Vagina (tissue), 2 donors: ENCODE measurements at places on chromosomes 16 and 17.

DNA sequence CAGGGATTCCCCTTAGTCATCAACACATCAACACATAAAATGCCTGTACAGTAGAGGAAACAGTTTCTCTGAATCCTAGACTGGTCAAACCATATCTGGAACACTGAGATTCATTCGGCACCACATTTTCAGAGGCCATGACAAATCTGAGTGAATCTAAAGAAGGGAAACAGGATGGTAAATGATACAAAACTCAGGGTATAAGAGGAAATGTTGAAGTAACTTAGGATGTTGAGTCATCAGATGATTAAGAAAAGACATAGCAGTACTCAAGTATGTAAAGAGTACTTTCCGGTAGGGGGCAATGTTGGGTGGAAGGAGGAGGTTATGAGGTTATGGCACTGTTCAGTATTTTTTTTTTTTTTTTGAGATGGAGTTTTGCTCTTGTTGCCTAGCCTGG, 358.5 kb upstream of the PMFBP1 start:
- DNase-seq = no peak

DNA sequence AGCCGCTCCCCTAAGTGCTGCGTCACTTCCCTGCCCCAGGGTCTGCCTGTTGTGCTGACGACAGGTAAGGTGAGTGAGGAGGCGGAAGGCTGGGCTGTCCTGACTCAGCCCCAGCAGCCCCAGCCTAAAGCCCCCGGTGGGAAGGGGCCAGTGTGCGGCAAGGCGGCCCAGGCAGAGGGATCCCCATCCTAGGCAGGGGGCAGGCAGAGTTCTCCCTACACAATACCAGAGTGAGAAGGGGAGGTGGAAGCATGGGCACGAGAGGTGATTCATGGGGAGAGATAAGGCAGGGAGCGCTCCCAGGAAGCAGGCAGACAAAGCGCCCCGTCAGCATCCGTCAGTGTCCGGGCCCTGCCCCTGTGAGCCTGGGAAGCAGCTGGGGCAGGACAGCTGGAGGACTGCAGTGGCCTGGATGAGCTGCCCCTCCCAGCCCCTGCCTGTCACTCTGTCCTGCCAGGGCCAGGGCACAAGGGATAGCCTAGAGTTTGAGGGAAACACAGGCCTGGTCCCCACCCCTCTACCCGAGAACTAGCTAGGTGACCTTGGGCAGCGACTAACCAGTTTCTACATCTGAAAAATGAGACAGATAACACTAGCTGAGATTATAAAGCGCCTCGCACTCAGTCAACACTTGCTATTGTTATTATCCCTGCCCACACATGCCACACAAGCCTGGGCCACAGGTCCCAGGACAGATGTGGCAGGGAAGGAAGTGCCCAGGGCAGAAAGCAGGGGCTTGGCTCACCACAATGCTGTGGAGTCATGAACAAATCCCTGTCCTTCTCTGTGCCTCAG, 3.8 kb downstream of the FAM83G start:
- DNase-seq = no peak

DNA sequence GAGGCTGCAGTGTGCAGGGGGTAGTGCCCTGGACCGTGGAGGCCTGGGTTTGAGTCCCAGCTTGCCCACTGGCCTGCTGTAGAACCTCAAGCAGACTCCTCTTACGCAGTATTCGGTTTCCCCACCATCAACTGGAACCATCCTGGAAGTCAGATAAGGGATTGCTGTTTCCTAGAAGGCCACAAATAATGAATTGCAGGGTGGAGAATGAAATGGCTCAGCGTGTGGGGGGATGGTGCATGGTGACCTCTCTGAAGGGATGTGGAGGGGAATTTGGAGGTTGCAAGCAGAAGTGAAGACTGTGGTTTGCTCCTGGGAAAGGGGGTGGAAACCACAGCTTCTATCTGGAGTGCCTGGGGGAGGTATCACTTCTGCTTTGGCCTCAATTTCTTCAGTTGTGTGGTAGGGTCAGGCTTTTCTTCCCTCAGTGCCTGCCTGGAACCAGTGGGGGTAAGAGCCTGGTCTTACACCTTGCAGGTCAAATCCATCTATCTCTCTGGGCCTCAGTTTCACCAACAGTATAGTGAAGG, 1.7 kb downstream of the ADGRG5 start:
- peak; percentile 58 for DNase-seq

GRCh38 chr17:8503368-8503767, 67.7 kb downstream of the NDEL1 start:
- DNase-seq = no peak

DNA sequence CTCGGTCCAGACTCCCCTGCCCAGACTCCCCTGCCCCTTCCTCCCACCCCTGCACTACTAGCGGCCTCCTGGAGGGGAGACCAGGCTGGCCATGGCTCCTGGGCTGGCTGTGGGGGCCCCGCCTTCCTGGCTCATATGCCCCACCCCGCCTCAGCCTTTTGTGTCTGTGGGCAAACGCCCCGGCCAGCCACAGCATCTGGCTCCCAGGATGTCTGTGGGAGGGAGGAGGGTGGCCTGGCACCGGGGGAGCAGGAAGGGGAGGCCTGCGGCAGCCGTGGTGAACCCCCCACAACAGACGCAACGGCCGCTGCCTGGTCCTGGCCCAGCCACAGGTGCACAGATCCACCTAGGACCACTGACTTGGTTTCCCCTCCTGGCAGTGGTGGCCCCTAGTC, 32.9 kb downstream of the BAHCC1 start:
- DNase-seq = no peak

- DNase-seq = no peak
Measured at GRCh38 chr16:969508-970385, 1.0 kb downstream of the LMF1 start.

DNA sequence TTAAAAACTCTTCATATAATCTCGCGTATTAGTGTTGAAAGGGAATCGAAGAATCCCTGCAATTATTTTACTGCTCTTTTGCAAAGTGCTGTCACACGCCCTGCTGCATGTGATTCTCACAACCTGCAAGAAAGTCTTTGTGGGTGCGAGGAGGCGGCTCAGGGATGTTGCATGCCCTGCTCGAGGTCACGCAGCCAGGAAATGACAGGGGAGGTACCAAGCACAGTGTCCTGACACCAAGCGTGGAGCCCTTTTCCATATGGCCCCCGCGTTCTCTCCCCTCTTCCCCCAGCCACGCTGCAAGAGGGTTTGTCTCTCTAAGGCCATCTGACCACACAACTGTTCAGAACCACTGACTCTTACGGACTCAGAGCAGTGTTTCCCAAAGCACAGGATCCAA, 37.6 kb downstream of the OR3A1 start:
- no peak for DNase-seq

GRCh38 chr17:10013365-10014112, 108.5 kb upstream of the RCVRN start:
- no peak for DNase-seq

GRCh38 chr16:11180489-11180888, 75.5 kb downstream of the SOCS1 start:
- no peak for DNase-seq

DNA sequence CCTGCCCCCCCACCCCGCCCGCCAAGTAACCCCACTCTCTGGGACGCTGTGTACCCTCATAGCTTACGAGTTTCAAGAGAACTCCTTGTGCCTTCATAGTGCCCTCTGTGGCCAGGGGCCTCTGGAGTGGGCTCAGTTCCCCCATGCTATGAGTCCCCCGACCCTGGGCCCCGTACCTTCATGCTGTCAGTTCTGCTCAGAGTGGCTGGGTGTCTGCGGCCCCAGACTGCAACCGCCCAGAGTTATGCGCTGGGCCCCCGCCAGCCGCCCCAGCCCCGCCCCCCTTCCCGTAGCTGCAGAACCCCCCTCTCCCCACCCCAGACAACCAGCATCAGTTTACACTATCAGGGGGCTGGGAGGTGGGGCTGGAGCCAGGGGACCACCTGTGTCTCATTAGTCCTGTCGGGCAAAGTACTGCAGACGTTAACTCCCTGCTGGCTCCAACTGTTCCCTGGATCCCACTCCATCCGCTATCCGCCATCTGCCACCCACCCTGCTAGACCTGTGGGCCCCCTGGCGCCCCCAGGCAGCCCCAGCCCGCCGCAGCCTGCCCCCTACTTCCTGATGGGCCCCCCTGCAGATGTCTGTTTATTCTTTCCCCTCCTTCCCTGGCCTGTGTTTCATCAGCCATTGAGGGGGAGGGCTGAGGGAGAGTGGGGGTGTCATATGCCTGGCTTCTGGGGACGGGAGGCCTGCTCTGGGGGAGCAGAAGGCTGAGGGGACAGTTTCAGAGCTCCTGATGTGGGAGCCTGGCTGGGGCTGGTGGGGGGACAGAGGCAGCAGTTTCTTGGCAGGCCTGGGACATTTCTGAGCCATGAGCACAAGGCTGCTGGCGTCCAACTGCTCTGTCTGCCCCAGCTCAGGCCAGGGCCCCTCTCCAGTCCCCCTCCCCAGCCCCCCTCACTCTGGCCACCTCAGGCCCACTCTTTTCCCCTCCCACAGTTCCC, at the start of gene MFAP4:
Gene MFAP4 (minus strand): TSS at position 217 of the 947 bp plus-strand sequence. CDS start 35 bp downstream, at position 182.
- DNase-seq = no peak

DNA sequence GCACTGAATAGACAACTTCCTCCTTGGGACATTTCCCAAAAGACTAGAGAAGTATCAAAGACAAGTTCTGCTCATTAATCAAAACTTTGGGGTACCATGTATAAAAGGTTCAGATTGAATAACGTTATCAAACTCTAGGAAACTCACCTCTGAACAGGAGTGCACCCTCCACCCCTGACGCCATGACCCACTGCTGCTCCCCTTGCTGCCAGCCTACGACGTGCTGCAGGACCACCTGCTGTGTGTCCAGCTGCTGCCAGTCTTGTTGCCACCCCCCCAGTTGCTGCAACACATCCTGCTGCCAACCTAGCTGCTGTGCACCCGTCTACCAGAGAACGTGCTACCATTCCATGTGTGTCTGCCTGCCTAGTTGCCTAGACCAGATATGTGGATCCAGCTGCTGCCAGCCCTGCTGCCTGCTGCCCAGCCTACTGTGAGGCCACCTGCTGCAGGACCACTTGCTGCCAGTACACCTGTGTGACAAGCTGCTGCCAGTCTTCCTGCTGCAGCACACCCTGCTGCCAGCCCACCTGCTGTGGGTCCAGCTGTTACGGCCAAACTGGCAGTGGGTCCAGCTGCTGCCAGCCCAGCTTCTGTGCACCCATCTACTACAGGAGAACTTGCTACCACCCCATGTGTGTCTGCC, 13.8 kb upstream of the KRTAP9-2 start:
- DNase-seq = no peak

GRCh38 chr17:31398381-31399311, 7.2 kb downstream of the RAB11FIP4 start:
- DNase-seq = peak; percentile 71

GRCh38 chr17:14080847-14081251, 11.5 kb downstream of the COX10 start:
- DNase-seq = no peak

DNA sequence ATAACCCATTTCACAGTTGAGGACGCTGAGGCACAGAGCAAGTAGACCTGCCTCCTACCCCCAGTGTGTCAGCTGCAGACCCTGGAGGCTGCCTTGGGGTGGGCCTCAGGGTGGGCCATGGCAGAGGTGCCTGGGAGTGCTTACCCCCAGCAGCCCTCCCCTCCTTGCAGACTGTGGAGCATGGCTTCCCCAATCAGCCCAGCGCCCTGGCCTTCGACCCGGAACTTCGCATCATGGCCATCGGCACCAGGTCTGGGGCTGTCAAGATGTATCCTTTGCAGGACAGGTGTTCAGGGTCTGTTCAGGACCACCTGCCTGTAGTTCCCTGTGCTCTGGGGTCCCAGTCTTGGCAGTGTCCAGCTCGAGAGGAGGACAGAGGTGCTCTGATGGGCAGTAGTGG, 4.3 kb downstream of the LLGL1 start:
- no peak for DNase-seq

DNA sequence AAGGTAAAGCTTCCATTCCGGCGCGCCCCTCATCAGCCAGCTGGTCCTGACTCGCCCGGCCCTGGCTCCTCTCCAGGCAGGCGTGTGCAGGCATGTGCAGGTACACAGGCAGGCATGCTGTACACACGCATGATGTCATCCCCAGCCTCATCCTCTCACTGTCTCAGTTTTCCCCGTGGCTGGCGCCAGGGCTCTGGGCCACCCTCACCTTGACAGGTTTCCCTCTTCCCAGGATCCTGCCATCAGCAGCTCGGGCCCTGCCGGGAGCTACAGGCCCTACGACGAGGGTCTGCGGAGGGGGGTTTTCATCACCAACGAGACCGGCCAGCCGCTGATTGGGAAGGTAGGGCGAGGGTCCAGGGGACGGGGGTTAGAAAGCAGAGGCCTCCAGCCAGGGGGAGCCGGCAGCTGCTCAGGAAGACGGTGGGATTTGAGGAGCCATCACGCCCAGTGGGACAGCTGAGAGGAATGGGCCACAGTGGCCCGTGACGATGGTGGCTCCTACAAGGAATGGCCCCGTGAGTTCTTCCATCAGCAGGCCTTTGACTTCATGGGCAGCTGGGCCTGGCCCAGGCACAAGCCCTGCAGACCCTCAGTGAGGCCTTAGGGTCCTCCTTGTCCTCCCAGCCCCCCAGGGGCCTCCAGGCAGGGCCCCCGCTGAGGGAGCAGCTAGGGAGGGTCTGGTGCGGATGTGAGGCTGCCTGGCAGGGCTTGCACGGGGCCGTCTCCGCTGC, 8.5 kb downstream of the GAA start:
- DNase-seq = no peak

DNA sequence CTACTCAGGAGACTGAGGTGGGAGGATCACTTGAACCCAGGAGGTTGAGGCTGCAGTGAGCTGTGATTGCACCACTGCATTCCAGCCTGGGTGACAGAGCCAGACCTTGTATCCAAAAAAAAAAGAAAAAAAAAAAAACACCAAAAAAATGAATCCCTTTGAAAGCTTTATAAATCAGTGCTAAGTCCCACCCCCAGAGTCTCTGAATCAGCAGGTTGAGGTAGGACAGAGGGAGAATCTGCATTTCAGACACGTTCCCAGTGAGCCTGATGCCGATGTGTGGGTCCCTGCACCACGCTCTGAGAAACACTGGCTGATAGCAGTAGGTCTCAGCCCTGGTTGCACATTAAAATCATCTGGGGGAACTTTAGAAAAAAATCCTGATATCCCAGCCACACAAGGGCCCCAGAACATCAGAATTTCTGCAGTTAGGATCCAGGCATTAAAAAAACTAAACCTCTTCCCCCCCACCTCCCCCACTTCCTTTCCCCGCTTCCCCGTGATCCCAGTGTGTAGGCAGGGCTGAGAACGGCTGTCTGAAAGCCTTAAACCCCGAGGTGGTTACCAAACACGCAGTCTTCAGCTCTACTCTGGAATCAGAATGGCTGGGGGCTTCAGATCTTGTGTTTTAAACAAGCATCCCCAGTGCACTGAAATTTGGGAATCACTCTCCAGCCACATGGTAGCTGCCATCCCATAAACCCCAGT, 27.3 kb upstream of the GPRC5B start:
- DNase-seq = no peak

- DNase-seq = no peak
Measured at GRCh38 chr17:31171701-31172100, 76.9 kb downstream of the NF1 start.

GRCh38 chr17:81460856-81461460, 51.6 kb downstream of the ACTG1 start:
- no peak for DNase-seq

DNA sequence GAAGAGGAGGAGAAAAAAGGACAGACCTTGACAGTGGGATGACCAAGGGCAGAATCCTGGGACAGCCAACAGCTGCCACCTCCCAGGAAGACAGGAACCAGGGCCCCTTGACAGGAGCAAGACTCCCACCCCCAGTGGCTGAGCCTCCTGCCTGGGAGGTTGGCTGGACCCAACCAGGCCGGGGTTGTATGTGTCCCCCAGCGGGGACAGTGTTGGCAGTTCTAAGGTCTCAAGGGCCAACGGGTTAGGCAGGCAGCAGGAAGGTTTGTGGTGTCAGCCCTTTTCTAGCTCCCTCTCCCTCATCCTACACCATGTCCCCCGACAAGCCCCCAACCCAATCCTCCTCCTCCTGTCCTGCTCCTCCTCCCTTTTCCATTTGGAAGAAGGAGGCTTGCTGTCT, 126.2 kb downstream of the MRM1 start:
- no peak for DNase-seq

GRCh38 chr17:50045154-50045553, 10.8 kb upstream of the ITGA3 start:
- no peak for DNase-seq
